ENCODE measurements at places on chromosomes 7 and 10. TPM values are rescaled to one million over a fixed set of nuclear protein-coding genes. Genes with fewer than 3 reads are reported as not detected.

GRCh38 chr10:70905071-70906021, 17.0 kb upstream of the PCBD1 start:
- DNase-seq, result no peak

- no peak for DNase-seq
Observed at GRCh38 chr10:114783686-114784085, 37.9 kb upstream of the FHIP2A start.

DNA sequence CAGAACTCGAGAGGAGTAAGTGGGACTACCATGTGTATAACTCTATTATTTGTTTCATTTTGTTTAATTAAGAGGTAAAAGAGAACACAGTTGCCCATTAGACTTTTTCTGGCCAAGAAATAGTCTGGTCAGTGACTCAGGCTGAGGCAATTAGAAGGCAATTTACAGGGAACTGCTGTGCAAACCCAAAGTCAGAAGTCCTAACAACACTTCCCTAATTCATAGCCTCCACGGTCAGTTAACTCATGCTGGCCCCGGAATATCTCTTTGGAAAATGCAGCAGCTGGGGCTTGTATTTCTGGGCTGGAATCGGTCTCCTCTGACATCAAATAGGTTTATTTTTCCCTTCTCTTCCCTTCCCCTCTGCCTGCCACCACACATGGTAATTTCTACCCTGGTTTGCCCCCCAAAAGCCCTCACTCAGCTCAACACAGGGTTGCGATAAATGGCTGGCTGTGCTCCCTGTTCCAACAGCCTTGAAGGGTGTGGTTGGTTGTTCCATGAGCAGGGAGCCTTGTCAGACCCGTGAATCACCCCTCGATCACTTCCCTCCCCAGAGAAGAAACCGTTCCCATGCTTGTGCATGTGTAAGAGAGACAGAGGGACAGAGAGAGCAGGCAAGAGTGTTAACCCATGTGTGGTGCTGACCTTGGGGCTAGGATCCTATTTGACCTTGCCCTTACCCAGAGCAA, 5.3 kb downstream of the SH3PXD2A start:
- no peak for DNase-seq

GRCh38 chr7:98133181-98133580, 26.5 kb downstream of the LMTK2 start:
- peak; percentile 11 for DNase-seq

- no peak for DNase-seq
Observed at GRCh38 chr10:71742301-71743088, 22.9 kb upstream of the C10orf105 start.

DNA sequence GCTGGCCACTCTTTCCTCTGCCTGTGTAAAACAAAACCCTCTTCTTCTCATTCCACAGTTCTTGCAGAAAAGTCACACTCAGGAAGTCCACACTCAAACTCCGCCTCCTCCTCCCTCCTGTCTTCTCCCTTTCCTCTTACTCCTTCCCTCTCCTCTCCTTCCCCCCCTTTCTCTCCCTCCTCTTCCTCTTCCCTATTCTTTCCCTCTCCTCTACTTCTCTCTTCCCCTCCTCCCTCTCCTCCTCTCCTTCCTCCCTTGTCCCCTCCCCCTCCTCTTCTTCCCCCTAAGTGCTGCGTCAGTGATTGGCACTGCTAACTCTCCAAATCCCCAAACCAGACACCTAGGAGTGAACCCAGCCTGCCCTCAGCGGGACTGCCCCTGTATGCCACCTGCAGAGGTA, 67.0 kb downstream of the ZNF467 start:
- no peak for DNase-seq

DNA sequence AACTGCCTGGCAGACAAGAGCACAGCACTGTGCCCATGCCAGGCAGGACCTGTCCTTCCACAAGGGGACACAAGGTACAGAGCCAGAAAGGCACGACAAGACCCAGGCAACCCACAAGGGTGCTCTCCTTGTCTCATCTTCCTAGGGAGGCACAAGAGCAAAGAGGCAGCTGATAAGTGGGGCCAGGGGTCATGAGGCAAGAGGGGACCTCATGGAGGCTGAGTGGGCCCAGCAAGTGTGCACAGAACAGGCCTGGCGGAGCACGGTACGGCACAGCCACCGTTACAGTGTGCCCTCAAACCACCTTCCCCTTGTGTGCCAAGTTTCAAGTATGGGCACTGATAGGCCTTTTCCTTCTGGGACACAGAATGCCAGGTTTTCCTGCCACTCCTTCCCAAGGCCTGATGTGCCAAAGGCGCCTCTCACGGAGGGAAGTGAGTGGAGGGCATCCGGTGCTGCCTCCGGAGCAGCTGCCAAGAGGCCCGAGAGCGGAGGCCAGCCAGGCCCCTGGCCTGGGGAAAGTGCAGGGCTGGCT, 75.6 kb downstream of the FAM53B start:
- no peak for DNase-seq

- no peak for DNase-seq
Observed at GRCh38 chr10:19706904-19707303, 109.3 kb upstream of the PLXDC2 start.

- peak; percentile 23 for DNase-seq
Observed at GRCh38 chr10:92690211-92690914, 608 bp downstream of the HHEX start.

DNA sequence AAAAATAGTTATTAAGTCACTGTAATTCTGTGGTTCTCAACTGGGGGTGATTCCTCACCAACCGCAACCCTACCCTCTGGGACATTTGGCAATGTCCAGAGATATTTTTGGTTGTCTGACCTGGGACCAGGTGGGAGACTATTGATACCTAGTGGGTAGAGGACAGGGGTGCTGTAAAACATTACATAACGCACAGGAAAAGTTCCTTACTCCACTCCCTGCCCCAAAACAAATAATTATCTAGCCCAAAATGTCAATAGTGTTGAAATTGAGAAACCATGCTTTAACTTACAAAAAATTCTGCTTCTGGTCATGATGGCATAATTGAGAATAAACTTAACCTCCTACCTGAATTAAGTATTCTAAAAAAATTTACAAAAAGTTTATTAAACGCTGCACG, 177.7 kb upstream of the FEZF1 start:
- DNase-seq, result no peak

DNA sequence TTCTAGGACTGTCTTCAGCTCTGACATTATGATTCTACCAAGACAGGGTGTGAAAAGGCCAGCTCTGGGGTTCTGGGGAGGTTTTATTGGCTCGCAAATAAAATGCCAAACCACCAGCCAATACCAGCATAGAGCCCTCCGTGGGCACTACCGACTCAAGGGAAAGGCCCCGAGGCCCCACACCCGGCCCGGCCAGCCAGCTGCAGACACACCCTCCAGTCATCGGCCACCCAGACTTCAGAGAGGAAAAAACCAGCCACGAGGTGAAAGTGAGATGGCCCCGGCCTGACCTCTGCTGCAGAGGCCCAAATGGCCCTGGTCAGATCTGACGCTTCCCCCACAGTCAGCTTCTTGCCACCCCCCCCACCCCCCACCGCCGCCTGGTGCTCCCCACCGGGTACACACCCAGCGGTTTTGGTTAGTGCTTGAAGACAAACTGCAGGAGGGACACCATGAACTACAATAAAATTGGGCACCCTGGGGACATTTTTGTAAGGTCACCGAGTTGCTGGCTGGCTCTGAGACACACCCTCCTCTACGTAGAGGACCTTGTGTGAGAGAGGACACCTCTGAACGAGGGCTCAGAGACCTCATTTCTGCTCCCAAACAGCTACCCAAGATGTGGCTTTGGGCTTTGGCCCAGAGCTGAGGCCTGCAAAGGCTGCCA, 79.9 kb downstream of the PRKAG2 start:
- DNase-seq, result no peak

- DNase-seq, result no peak
Observed at GRCh38 chr10:35343739-35344138, 7.4 kb downstream of the CCNY start.

DNA sequence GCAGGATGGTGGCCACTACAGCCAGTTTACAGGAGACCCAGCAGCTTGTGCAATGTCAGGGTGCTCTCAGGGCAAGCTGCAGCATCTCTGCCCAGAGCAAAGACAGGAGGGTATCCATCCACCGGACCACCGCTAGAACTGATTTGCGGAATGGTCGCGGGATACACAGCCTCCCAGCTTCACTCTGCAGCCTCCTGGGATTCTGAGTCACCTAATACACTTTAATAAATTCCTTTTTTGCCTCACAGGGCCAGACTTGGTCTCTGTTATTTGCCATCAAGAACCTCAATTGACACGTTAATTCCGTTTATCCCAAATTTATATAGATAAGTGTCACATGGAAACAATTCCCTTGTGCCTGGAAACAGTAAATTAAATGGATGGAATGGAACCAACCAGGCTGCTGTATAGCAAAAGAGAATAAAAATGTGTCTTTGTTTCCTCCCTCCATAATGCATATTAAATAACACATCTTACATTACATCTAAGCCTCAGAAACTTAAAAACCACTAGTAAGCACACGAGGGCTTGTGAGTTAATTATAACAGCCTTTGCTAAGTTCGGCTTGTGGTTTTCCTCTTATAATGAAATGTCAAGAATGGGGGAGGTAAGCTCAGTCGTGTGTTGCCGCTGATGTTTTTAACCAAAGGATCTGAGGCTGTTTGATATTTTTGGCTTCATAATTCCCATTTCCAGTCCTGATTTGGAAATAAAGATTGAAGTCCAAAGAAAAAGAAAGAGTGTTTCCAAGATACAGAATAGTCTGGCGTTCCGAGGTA, 52.1 kb downstream of the ADRB1 start:
- DNase-seq, result no peak

The TOMM7 gene
- total RNA-seq, result 162 TPM

The VAX1 gene
- total RNA-seq, result not detected

The GPR15LG gene
- not detected for total RNA-seq

The LIPN gene
- total RNA-seq, result not detected

The GPR85 gene
- total RNA-seq, result 1.2 TPM

The ASB13 gene
- total RNA-seq, result 11.2 TPM

The CFTR gene
- total RNA-seq, result 1.3 TPM

The SPDYE2B gene
- total RNA-seq, result not detected

The LRRC61 gene
- total RNA-seq, result 6.3 TPM

The LDB3 gene
- total RNA-seq, result 314 TPM

Measured in tongue (tissue), 3 donors.